ENCODE measurements at places on chromosomes 11 and 22.

- no peak for DNase-seq
Measured at GRCh38 chr11:66151273-66151672, 81.2 kb downstream of the PACS1 start.

GRCh38 chr11:86067009-86067850 lies 1.7 kb downstream of the PICALM start:
- DNase-seq = no peak

GRCh38 chr11:57681168-57681567 lies 13.3 kb downstream of the ZDHHC5 start:
- DNase-seq = no peak

- DNase-seq = no peak
Measured at GRCh38 chr11:21987261-21987660, 205.6 kb upstream of the ANO5 start.

DNA sequence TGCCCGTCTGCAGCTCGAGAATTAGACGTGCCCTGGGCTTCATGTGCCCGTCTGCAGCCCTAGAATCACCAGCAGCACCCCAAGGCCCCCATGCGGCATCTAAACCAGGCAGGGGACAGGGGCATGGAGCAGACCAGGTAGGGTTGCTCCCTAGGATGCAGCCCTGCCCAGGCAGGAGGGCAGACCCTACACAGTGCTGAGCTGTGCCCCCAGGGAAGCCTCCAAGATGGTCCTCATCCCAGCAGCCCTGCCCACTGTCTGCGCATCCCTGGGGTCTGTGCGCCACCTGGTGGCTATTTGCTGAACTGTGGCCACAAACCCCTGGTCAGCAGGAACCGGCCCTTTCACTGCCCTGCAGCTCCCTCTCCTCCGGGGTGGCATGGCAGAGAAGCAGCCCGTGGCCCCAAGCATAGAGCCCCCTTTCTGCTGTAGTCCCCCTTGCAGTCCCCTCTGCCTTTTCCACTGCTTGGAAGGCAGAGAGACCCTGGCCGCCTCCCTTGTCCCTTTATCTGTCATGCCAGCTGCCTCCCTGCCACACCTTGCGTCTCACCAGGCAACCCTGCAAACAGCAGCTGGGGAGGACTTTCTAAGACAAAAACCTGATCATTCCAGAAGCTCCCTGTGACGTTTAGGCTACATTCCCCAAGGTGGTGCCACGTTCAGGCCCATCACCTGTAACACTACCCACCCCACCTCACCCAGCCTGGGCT lies 86.6 kb downstream of the KCNQ1 start:
- DNase-seq = no peak

DNA sequence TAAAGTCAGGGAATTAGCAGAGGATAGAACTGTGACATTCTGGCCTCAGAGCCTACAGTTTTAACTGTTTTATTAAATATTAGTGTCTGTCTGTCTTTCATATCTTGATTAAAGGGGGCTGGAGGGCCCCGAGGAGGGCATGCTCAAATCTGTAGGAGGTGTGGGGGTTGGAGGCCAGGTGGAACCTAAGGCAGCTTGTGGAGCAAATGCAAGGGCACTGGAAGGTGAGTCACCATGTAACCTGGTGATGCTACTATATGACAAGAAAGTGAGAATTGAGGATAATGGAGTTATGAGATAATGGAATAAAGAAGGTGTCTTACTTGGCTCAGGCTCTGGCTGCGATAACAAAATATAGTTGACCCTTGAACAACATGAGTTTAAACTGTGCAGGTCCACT lies 27.3 kb upstream of the TMEM86A start:
- no peak for DNase-seq

DNA sequence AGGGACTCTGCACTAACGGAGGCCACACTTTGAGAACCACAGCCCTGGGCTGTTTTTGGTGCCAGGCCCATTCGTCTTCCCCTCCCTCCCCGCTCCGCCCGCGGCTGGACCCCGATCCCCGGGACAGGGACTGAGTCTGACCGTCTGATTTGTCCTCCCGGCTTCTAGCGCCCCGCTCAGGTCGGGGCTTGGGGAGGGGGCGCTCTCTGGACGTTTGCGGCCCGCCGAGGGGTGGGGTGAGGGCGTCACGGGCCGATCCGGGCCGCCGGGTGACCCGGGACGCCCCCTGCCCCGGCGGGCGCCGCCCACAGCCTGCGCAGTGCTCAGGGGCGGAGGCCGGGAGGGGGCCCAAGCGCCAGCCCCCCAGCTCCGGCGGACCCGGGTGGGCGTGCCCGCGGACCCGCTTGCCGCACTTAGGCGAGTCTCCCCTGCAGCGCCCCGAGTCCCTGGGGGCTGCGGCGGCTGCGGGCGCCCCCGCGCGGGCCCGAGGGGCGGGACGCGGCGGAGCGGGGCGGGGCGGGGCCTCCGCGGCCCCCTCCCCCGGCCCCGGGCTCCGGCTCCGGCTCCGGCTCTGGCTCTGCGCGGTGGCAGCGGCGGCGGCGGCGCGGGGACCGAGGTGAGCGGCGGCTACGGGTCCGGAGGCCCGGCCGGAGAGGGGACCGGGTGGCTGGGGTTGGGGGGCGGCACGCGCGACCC lies 33.7 kb upstream of the PRR5 start:
- no peak for DNase-seq

GRCh38 chr11:17936790-17937189 lies 76.1 kb downstream of the SERGEF start:
- no peak for DNase-seq

GRCh38 chr11:2517016-2517385 lies 72.2 kb downstream of the KCNQ1 start:
- DNase-seq = no peak

DNA sequence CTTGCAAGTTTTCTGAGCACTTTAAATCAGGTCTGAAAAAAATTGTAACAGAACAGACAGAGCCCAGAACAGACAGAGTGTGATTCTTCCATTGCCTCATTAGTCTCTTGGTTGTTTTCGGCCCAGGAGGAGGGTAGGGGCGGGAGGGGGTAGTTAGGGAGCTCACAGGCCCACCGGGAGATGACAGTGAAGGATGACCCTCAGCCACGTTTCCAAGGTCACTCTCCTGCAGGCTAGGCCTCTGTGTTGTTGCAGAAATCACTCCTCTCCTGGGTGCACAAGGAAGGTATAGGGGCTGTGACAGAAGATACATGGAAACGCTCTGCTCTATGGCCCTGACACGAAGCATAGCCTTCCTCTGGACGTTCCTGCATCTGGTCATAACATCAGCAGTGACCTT lies 69.3 kb downstream of the ABTB2 start:
- DNase-seq = no peak

DNA sequence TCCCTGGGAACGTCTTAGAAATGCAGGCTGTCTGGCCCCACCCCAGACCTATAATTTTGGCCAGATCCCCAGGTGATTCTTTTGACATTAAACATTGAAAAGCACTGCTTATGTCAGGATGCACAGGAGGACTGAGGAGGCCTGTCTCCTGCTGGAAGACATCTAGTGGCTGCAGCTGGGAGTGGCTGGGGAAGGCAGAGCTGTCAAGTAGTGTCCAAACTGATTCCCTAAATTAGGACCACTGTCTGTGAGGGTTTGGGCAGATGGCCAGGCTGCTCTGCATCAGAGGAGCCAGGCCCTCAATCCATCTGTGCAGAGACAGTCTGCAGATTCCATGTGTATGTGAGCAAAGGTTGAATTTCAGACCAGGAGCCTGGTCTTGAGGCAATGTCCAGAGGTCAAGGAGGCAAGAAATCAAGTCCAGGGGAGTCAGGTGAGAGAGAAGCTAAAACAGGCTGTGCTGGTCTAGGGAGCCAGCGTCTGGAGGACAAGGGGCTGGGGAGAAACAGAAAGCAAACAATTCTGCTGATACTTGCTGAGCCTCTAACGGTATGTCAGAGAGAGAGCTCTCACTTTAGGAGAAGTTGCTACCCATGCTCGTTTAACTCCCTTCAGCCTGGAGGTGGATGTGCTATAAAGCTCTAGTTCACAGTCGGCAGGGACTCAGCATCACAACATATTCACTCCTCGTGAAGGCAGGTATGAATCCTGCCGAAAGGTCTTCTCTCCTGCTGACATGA lies 15.3 kb upstream of the SYTL2 start:
- DNase-seq = no peak

DNA sequence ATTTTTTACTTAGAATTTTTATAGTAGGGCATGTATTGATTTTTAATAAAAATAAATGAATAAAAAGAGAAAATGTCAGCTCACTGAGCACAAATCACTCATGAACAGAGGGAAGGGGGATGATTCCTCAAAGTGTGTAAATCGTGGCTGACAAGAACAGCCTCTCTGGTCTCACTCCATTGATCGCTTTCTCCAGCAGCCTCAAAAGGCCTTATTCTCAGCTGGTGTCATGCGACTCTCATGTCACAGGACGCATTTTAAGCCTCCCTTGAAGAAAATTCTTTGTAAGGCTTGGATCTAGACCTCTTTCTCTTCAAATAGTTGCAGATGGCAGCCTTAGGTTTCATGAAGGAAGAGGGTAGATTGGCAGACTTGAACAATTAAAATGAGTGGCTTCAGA lies 33.9 kb upstream of the SLC5A12 start:
- DNase-seq = no peak

GRCh38 chr22:19746726-19747125 lies 13.9 kb upstream of the TBX1 start:
- DNase-seq = no peak

GRCh38 chr11:35618497-35619115 lies 346 bp downstream of the FJX1 start:
- no peak for DNase-seq

GRCh38 chr11:72665911-72666472 lies 8.2 kb downstream of the PDE2A start:
- DNase-seq = no peak

- no peak for DNase-seq
Measured at GRCh38 chr11:86898689-86899088, 56.5 kb downstream of the FZD4 start.

DNA sequence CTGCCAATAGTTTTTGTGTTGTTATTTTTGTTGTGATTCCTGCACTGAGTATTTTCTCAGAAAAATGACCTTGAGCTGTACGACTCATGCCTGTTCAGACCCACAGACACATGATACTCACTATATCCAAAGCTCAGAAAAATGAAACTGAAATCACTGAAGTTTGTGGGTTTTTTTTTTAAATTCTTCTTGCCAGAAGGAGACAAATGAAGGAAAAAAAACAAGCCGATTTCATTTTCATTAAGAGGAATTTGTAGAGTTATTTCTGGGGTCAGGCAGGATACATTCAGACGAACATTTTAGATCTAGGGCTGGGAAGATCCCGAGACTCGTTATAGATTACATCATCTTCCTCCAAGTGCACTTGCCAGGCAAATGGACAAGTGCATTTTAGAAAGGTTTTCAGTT lies 60.4 kb downstream of the BMAL1 start:
- no peak for DNase-seq

DNA sequence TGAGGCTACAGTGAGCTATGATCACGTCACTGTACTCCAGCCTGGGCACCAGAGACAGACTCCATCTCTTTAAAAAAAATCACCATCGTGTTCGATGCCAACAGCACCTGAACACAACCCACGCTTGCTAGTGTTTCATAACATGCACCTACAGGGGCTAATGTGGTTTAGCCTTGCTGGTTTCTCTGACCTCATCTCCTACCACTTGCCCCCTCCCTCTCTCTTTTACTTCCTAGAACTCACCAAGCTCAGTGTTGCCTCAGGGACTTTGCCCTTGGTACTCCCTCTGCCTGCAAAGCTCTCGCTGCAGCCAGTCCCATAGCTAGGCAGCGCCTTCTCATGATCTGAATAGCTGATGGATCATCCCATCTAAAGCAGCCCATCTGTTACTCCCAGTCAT lies 99.8 kb downstream of the FBXO7 start:
- DNase-seq = no peak

- no peak for DNase-seq
Measured at GRCh38 chr11:111960916-111961315, 23.8 kb downstream of the DIXDC1 start.

GRCh38 chr11:11400121-11400520 lies 47.1 kb upstream of the CSNK2A3 start:
- DNase-seq = no peak

GRCh38 chr22:47247579-47248240 lies 485.3 kb downstream of the TBC1D22A start:
- DNase-seq = no peak

DNA sequence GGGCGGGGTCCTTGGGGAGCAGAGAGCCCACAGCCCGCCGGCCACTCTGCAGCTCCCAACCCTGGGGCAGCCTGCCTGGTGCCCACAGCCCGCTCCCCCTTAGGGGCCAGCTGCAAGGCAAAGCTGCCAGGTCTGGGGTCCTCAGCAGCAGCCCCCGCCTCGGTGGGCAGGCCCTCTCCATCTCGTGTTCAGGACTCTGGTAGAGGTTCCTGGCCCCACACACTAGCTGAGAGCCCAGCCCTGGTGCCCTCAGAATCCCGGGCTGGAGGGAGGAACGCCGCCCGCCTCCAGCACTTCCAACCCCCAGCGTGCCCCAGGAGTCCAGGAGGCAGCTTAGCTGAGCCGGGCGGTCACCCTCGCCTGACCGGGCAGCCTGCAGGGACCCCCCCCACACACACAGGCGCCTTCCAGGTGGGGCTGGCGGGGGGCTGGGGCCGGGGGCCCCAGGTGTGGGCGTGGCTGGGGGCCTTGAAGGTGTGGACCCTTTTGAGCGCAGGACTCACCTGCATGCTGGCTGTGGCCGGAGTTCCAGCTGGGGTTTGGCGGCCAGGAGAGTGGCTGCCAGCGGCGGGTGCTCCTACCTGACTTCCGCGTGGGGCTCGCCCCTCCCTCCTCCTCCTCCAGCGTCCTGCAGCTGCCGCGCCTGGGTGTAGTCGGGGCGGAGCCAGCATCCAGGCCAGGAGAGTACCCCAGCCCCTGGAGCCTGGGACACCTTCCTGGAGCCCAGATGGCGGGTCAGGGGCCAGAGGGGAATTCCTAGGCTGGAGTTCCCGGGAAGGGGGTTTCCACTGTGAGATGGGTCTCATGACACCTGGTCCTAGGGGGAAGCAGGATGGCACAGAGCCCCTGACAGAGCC lies at the start of gene ANO9:
Gene ANO9 (minus strand): TSS at position 594 of the 857 bp plus-strand sequence. CDS start 85 bp downstream, at position 509.
- DNase-seq = no peak
